Central memory CD8-positive, alpha-beta T cell (primary cell): ENCODE measurements at places on chromosomes 4 and X.

DNA sequence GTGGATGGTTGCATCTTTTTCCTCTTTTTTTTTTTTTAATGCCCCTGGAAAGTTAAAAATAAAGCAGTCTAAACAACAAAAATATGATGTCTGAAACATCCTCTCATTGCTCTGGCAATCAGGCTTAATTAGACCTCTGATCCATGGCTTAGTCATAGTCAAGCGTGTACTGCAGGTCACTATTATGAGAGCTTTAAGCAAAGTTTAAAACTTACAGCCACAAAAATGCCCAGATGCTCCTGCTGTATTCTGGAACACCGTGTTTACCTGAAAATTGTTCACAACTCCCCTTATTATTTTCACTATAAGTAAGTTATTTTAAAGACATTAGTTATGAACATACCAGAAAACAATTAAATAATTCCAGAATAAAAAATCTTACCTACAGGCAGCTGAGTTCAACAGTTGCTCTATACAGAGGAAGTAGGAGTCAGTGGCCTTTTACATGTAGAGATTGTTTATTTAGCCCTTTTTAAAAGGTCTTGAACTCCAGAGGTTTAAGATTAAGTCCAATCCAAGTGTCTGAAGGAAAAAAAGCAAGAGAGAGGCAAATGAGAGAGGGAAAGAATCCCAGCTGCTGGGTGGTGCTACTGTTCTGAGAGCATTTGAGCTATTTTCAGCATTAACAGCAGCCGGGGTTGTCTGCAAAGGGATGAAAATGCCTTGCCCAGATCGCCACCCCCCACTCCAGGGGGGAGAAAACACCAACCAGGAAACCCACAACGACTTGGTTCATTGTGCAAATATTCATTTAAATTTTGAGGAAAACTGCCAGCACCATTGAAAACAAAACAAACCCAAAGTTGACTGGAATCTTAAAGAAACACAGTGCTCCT, 36.9 kb downstream of the SORBS2 start:
- no peak for DNase-seq

DNA sequence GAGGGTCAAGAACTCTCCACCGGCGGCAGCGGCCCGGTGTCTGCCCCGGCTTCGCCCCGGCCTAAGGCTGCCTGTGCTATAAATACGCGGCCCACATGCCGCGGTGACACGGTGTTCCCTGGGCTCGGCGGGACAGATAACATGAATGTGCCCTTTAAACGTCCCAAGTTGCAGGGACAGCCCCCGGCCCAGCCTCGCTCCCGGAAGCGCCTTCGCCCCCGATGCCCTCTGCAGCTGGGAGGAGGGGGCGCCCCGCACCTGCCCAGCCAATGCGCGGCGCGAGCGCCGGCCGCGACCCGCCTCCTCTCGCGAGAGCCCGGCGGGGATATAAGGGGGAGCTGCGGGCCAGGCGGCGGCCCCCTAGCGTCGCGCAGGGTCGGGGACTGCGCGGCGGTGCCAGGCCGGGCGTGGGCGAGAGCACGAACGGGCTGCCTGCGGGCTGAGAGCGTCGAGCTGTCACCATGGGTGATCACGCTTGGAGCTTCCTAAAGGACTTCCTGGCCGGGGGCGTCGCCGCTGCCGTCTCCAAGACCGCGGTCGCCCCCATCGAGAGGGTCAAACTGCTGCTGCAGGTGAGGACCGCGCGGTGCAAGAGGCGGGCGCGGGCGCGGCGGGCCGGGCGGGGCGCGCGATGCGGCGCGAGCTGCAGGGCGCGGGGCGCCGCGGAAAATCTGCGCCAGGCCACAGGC, at the start of gene SLC25A4:
SLC25A4 (plus strand) TSS at position 355 of the 689 bp plus-strand sequence; CDS start at position 462, 107 bp downstream.
- peak; percentile 71 for DNase-seq

- no peak for DNase-seq
Measured at GRCh38 chrX:5458300-5458842, 770.3 kb downstream of the NLGN4X start.

DNA sequence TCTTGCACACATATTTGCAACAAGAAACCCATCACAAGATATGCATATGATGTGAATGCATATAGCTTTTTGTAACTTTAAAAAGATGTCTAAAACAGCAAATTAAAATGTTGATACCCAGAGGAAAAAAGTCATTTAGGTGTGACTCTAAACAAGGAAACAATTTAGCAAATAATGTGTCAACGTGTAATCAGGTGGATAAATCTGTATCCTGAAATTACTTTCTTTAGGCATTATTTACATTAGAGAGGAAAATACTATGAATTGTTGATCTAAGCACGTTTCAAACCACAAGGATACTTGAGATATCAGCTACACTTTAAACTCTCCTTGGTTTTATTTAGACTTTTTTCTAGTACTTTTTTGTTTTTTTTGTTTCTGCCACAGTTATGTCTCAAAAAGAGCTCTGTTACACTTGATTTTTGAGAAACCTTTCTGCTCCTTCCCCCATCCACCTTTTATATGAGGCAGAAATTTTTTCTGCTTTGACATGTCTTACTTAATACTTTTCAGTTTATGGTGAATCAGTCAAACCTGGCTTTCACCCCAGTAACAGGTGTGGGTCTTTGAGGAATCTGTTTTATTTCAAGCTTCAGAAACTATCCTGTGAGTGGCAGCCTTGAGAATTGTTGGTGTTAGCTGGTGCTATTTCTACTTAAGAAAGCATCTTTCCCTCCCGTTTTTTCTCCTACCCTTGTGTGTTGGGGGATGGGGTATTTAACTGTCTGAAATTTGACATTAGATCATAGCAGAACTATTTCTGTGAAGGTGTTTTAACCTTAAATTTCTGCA, 1.9 kb downstream of the NPNT start:
- no peak for DNase-seq

- no peak for DNase-seq
Measured at GRCh38 chrX:19840899-19841648, 46.3 kb downstream of the SH3KBP1 start.

GRCh38 chrX:150060406-150060805, 122.1 kb upstream of the EOLA2 start:
- no peak for DNase-seq

- no peak for DNase-seq
Measured at GRCh38 chr4:73499996-73500765, 18.6 kb downstream of the AFM start.

GRCh38 chr4:141132072-141132708, 1.1 kb downstream of the RNF150 start:
- no peak for DNase-seq

- DNase-seq = no peak
Measured at GRCh38 chr4:632196-632790, 6.9 kb downstream of the PDE6B start.

GRCh38 chr4:125781651-125782050, 466.9 kb downstream of the FAT4 start:
- DNase-seq = no peak

DNA sequence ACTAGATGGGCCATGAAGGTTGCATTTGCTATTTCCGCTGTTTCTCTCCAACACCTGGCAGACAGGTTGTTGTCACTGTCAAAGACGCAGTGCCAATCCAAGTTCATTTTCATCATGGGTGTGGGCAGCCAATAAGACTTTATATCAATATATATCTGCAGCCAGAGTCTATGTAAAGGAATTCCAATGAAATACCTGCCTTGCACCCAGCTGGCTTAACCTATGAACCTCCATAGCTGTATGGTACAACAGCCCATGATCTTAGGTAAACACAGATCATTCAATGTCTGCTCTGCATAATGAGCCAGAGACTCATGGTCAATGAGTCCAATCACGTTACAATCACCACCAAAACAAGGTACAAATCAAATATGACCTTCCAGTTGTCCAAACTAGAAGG, 37.7 kb upstream of the ADGRA3 start:
- no peak for DNase-seq

- no peak for DNase-seq
Measured at GRCh38 chr4:73600954-73601353, 19.3 kb downstream of the RASSF6 start.

DNA sequence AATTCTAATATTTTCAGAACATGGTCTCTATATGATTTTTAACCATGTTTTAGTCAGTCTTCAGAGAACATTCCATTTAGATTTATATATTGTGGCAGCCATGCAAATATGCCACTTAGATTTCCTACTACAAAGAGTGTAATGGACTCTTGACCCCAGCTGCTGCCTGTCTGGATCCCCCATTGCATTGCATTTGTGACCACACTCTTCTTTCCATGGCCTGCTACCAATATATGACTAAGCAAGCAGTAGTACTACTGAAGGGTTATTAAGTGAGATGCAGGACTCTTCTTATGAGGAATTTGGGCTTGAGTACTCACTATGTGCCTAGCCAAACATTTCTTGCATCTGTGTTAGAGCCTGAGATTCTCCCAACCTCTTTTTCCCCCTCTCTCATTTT, 306.8 kb downstream of the PDHA2 start:
- DNase-seq = no peak

DNA sequence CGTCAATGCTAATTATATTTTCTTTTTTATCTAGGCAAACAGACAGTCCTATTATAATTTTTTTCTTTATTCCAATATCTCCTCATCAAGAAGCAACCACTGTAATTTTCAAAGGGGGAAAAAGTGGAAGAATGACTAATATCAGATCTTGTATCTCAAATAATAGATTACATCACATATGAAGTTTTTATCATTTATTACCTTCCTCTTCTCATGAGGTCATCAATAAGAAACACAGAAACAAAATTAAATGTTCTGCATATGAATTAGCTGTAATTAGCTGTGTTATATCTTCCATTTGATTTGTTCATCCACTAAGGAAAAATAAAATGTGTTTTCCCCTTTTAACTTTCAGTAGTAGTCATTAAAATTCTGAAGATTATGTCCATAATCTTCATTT, 14.3 kb downstream of the PRSS12 start:
- DNase-seq = no peak

DNA sequence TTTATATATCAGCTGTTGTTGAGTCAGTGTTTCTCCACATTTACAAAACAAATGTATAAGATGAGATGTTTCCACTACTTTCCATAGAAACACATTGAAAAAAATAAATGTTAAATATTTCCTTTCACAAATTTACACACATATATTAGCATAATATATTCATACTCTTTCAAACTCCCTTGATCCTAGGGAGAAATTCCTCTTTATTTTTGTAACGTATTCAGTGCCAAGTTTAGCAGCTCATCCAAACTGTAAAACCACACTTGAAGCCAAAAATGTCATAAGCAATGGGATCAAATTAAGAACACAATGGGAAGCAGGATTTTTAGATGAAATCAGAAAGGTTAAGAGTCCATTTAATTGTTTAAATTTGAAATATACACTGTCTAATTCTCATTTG, 381.1 kb upstream of the MAD2L1 start:
- DNase-seq = no peak

- no peak for DNase-seq
Measured at GRCh38 chr4:26727844-26728243, 132.8 kb upstream of the STIM2 start.

- no peak for DNase-seq
Measured at GRCh38 chr4:42397635-42398170, 415 bp downstream of the SHISA3 start.

DNA sequence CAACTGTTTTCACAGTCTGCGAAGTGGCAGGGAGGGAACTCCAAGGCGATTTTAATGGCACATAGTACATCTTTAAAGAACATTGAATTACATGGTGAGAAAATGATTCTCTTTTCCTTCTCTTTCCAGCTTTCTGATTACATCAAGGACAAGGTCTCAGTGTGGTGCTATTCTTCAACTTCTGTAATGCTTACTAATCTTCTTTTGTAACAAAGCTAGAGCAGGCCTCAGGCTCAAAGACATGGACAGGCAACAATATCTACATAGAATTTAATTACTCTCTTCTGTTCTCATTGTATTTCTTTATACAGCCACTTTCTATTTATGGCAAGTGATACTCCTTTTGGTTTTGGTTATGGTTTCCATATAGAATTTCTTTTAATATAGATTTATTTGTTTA, 48.4 kb downstream of the RTL5 start:
- no peak for DNase-seq

DNA sequence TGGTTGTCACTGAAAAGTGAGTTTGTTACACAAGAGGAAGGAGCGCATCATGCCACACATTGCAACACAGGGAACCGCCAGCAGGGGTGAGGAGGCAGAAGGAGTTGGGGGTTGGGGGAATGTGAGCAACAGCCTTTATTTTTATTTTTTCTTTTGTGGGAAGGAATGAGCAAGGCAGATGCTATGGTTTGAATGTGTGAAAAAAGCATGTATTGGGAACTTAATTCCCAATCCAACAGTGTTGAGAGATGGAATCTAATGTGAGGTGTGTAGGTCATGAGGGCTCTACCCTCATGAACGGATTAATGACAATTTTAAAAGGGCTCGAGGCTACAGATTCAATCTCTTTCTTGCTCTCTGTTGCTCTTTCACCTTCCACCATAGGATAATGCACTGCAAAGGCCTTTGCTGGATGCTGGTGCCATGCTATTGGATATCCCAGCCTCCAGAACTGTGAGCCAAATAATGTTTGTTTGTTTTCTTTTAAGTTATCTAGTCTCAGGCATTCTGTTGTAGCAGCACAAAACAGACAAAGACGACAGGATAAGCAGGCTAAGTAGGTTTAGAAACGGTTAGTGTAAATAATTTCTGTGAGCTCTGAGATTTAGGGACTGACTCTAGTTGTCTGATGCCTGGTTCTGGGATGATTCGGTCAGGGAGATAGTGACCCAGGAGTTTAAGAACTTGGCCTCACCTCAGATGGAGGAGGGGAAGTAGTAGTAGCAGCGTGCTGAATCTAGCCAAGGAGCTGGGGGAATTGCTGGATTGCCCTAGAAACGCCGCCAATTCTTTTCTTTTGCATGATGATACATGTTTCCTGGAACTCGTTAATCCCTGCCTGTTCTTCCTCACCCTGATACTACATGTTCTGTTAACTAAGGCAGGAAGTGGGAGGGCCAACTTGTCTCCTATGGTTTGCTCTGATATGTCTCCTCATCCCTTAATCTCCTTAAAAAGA, 156.6 kb upstream of the CTSO start:
- DNase-seq = no peak

DNA sequence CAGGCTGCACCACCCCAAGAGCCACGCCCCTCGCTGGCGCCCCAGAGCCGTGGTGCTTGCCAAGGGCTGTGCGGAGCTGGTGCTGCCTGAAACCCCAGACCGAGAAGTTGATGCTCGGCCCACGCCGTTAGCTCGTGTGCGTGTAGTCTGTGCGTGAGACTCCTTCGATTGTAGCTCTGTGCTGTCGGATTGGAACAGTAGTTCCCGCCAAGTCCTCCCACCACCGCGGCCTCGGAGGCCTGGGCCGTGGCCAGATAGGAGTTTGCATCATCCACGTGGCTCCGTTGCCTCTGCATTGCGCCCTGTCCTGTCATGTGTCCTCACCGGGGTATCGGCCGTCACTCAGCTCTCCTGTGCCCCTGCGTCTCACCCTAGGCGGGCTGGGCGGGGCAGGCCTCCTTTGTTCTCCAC, 24.2 kb downstream of the TNIP2 start:
- DNase-seq = no peak

- DNase-seq = no peak
Measured at GRCh38 chrX:48785186-48785539, 1.2 kb upstream of the GATA1 start.

GRCh38 chr4:52358883-52359321, 300.2 kb downstream of the USP46 start:
- DNase-seq = no peak

- DNase-seq = no peak
Measured at GRCh38 chrX:7216981-7217587, 69.1 kb upstream of the PUDP start.
